ENCODE measurements at places on chromosomes 1 and 21.

GRCh38 chr1:229828461-229828860 lies 202.4 kb downstream of the URB2 start:
- DNase-seq, result no peak

DNA sequence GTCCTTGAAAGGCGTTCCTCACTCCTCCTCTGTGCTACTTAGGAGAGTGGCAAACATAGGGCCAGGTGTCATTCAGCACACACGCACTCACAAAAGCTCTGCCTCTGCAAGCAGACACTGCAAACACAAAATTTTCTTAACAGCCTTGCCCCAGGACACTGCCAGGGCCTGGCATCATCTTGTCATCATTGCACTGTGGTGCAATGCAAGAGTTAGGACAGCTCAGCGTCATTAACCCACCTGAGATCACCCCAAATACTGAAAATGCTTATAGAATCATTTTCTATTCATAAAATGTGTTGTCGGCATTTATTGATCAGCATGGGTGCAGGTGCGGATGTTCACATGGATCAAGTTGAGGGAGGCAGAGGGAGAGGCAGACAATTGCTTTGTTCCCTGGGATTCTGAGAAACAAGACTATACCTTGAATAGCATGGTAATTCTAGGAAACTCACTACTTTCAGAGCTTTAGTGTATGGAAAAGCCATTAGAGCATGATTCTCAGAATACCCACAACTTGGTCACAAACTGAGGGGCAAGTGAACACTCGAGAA lies 3.0 kb downstream of the ADAM30 start:
- no peak for DNase-seq

- DNase-seq, result no peak
Measured at GRCh38 chr21:27703791-27704190, 736.9 kb upstream of the ADAMTS5 start.

DNA sequence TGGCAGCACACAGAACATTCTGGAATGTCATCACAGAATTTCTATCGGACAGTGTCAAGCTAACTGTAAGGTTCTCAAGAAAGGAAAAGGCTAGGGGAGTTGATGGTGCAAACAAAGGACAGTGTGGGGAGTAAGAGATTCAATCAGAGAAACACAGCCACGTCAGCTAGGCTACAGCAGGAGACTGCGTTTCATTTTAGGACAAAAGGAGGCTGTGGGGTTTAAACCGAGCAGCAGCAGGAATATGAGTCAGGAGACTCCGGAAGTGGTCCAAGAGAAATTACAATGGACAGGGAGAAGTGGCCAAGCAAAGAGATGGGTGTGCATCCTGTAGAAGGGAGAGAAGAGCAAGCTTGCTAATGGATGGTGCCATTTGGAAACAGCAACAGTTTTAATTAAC lies 37.4 kb upstream of the C1orf198 start:
- no peak for DNase-seq

DNA sequence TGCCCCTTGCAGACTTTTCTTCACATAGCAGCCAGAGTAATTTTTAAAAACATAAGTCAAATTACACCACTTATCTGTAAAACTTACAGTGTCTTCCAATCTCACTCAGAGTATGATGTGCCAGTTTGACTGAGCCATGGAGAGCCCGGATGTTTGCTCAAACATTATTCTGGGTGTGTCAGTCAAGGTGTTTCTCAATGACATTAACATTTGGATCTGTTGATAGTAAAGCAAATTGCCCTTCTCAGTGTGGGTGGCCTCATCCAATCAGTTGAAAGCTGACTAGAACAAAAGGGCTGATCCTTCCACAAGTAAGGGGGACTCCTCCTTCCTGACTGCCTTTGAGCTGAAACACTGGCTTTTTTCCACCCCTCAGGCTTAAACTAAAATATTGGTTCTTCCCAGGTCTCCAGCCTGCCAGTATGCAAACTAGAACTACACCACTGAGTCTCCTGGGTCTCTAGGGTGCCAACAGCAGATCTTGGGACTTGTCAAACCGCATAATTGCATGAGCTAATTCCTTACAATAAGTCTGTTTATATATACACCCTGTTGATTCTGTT lies 157.9 kb upstream of the CTTNBP2NL start:
- DNase-seq, result no peak

DNA sequence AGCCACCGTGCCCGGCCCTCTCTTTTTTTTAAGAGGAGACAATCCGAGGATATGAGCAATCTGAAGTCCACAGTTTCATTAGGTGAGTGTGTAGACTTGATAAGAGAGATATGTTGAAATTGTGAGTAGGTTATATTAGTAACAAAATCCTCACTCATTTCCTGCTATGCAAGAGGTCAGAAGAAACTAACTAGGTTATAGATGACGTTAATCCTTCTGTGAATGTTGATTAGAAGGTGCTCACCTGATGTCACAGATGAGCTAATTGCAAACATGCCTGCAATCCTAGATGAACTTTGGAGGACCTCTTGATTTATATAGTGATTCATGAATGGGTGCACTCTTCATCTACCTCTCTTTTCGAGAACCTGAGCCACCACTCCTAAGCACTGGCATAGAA lies 29.3 kb downstream of the NTMT2 start:
- no peak for DNase-seq

- no peak for DNase-seq
Measured at GRCh38 chr1:206455666-206456344, 14.5 kb upstream of the IKBKE start.

Data from T-cell (primary cell).